Aortic smooth muscle cell (primary cell): ENCODE measurements at places on chromosomes 3 and 15. TPM values are rescaled to one million over a fixed set of nuclear protein-coding genes. Genes with fewer than 3 reads are reported as not detected.

The TOP2B gene
- total RNA-seq = 87.1 and 110 TPM in 2 replicates

The FGF7 gene
- 14.1 and 17.7 TPM in 2 replicates for total RNA-seq

The CAPN3 gene
- total RNA-seq = 2.2 and 2.7 TPM in 2 replicates

The P2RY1 gene
- 1.2 and 1.7 TPM in 2 replicates for total RNA-seq

The UBR1 gene
- 36.4 and 39.8 TPM in 2 replicates for total RNA-seq

The ARHGAP31 gene
- total RNA-seq = 6.7 and 9.1 TPM in 2 replicates

The AMT gene
- 1.1 and 1.5 TPM in 2 replicates for total RNA-seq

The UCN2 gene
- 0.19 and 0.26 TPM in 2 replicates for total RNA-seq

The PTH1R gene
- 0.06 and 0.13 TPM in 2 replicates for total RNA-seq

The TMEM207 gene
- total RNA-seq = not detected in 2 replicates

The NUP210 gene
- 0.99 and 1.3 TPM in 2 replicates for total RNA-seq

The IGF1R gene
- 25.0 and 44.0 TPM in 2 replicates for total RNA-seq

The SLC51B gene
- not detected in 2 replicates for total RNA-seq

The GFM1 gene
- total RNA-seq = 41.0 and 44.5 TPM in 2 replicates

The ZBBX gene
- 0.06 TPM in 1 of 2 replicates, not detected in the other for total RNA-seq

The HDC gene
- total RNA-seq = not detected in 2 replicates

The GPR15 gene
- not detected in 2 replicates for total RNA-seq

The AADAC gene
- 10.6 and 48.2 TPM in 2 replicates for total RNA-seq

The GUCA1C gene
- not detected in 2 replicates for total RNA-seq

The FAM174B gene
- 4.4 and 5.0 TPM in 2 replicates for total RNA-seq

The MLF1 gene
- 5.4 and 6.7 TPM in 2 replicates for total RNA-seq

The ATP11B gene
- 68.4 and 81.9 TPM in 2 replicates for total RNA-seq

The CILP gene
- total RNA-seq = not detected in 2 replicates

The PLD1 gene
- 27.5 and 45.2 TPM in 2 replicates for total RNA-seq

The CCR4 gene
- total RNA-seq = not detected in 2 replicates

The PLSCR2 gene
- 0.40 TPM in 1 of 2 replicates, not detected in the other for total RNA-seq

The CORO2B gene
- total RNA-seq = 4.8 and 5.5 TPM in 2 replicates

The ECE2 gene
- total RNA-seq = not detected in 2 replicates

The IL17RE gene
- total RNA-seq = 3.5 and 4.4 TPM in 2 replicates

The STAC gene
- total RNA-seq = 16.6 and 20.1 TPM in 2 replicates

The COL8A1 gene
- total RNA-seq = 7.2 and 34.6 TPM in 2 replicates

The ITGB5 gene
- 543 and 583 TPM in 2 replicates for total RNA-seq

The GPD1L gene
- total RNA-seq = 9.3 and 11.8 TPM in 2 replicates

The NLGN1 gene
- total RNA-seq = 2.6 and 2.8 TPM in 2 replicates

The CEMIP gene
- total RNA-seq = 600 and 802 TPM in 2 replicates

The POC1A gene
- 7.8 and 15.2 TPM in 2 replicates for total RNA-seq

The ZMYND10 gene
- 1.9 and 2.8 TPM in 2 replicates for total RNA-seq

The PIGZ gene
- total RNA-seq = 3.1 and 5.4 TPM in 2 replicates

The SLC28A1 gene
- not detected in 2 replicates for total RNA-seq

The KLF13 gene
- 37.1 and 40.7 TPM in 2 replicates for total RNA-seq

The HDDC3 gene
- 14.1 and 17.4 TPM in 2 replicates for total RNA-seq

The RHOV gene
- total RNA-seq = 0.06 TPM in 1 of 2 replicates, not detected in the other

The SLC9C1 gene
- total RNA-seq = 0.13 and 0.44 TPM in 2 replicates

The VPS33B gene
- 8.6 and 9.0 TPM in 2 replicates for total RNA-seq

The CHSY1 gene
- 71.4 and 74.4 TPM in 2 replicates for total RNA-seq

The PYDC2 gene
- total RNA-seq = 0.68 TPM in 1 of 2 replicates, not detected in the other

The MYRIP gene
- total RNA-seq = 4.2 and 4.5 TPM in 2 replicates

The TMEM42 gene
- total RNA-seq = 20.5 and 22.3 TPM in 2 replicates

The ANAPC13 gene
- total RNA-seq = 98.6 and 108 TPM in 2 replicates

The CHL1 gene
- not detected in 2 replicates for total RNA-seq

The PAK6 gene
- 0.13 TPM in 1 of 2 replicates, not detected in the other for total RNA-seq

The COL6A6 gene
- 0.40 and 4.1 TPM in 2 replicates for total RNA-seq

The WWTR1 gene
- total RNA-seq = 134 and 160 TPM in 2 replicates

The CLDN11 gene
- total RNA-seq = 3.3 and 30.1 TPM in 2 replicates

The PLA2G4D gene
- total RNA-seq = not detected in 2 replicates
